ENCODE measurements at places on chromosomes 6 and 20.

GRCh38 chr6:31627690-31628287 is 7.3 kb downstream of the PRRC2A start:
- no peak for DNase-seq

GRCh38 chr20:50428097-50428828 is 81.9 kb upstream of the PTPN1 start:
- no peak for DNase-seq

DNA sequence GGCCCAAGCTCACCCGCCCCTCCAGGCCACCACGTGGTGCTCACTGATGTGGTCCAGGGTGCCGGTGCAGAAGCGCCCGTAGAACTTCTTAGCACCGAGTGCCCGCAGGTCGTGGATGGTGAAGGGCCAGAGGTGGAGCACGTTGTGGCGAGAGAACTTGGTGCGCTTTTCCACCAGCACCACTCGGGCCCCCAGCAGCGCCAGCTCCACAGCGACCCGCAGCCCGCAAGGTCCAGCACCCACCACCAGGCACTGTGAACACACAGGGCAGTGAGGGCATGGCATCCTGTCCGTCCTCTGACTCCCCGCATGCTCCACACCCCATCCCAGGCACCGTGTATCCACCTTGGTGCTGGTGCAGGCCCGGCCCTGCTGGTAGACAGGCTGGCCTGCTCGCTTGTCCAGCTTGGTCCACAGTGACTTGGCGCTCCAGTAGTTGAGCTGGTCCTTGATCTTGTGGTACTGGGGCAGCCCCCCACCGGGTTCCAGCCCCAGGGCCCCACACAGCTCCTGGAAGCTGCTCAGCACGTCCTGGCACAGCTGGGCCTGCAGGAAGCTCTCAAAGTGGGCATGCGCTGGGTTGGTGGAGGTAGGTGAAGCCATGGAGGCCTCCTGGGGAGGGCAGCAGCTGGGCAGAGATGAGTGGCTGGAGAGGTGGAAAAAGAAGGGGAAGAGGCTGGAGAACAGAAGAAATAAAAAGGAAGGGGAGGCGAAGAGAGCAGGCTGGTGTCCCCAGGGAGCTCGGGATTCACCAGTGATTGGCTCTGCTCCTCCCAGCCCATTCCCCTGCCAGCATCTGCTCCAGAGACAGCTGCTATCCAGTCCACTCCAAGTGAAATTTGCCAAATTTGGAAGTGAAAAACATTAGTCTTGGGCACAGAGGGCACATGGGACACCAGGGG is 1.7 kb downstream of the MICAL1 start:
- no peak for DNase-seq

DNA sequence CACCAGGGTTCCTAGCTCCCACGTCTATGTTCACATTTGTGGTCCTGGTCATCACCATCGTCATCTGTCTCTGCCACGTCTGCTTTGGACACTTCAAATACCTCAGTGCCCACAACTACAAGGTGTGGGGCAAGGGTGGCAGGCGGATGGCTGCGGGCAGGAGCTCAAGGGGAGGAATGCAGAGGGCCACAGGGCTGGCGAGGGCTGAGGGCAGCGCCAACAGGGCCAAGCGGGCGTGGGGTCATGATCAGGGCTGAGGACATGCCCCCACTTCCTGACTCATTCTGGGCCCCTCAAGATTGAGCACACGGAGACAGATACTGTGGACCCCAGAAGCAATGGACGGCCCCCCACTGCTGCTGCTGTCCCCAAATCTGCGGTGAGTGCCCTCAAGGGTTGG is 4.6 kb upstream of the CAPN11 start:
- no peak for DNase-seq

DNA sequence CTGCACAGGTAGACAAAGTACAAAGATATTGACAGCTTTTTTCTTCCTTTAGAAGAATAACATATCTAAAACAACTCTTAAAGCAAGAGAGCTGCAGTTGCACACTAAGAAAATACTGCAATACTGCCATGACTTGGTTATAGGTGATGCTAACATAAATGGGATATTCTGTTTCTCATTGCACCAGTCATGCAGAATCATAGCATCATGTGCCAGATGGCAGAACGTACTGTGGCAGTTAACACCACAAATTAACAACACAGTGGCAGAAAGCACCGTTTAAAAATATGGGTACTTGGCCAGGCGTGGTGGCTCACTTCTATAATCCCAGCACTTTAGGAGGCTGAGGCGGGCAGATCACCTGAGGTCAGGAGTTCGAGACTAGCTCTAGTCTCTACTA is 7.4 kb downstream of the ASXL1 start:
- DNase-seq: no peak

DNA sequence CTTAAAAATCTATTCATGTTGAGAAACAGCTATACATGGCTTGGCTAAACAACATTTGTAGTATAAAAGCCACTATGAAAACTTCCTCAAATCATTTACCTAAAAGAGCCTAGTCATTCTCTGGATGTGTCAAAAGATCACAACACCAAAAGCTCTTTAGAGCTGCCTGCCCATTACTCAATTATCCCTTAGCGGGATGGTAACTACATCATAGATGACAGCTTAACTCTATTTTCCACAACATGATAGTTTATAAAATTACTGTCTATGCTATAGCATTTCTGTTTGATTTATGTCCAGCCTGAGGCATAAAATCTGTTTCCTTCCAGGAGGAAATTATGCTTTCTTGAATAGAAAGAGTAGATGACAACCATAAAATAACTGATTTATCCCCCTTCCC is 777.6 kb upstream of the HS3ST5 start:
- no peak for DNase-seq

GRCh38 chr6:160139420-160139851 is 17.8 kb downstream of the SLC22A1 start:
- no peak for DNase-seq

- DNase-seq: no peak
Observed at GRCh38 chr6:145247692-145248419, 487.5 kb downstream of the EPM2A start.
